ENCODE measurements at places on chromosomes 1 and 21.

DNA sequence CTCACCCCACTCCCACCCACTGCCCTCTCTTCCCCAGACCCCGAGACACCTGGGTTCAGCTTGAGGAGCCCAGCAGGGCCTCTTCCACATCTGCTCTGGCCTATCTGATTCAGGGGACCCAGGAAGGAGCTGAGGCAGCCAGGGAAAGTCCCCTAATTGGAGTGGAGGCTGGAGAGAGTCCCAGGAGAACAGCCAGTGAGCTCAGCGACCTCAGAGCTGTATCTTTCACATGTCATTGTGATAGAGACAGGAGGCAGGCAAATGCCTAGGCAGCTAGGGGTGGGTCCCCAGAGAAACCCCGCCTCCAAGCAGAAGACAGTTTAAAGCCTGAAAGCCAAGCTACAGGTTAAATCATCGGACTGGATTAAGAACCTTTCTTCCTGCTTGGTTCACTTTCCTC lies 122.7 kb downstream of the MATN1 start:
- DNase-seq: no peak

DNA sequence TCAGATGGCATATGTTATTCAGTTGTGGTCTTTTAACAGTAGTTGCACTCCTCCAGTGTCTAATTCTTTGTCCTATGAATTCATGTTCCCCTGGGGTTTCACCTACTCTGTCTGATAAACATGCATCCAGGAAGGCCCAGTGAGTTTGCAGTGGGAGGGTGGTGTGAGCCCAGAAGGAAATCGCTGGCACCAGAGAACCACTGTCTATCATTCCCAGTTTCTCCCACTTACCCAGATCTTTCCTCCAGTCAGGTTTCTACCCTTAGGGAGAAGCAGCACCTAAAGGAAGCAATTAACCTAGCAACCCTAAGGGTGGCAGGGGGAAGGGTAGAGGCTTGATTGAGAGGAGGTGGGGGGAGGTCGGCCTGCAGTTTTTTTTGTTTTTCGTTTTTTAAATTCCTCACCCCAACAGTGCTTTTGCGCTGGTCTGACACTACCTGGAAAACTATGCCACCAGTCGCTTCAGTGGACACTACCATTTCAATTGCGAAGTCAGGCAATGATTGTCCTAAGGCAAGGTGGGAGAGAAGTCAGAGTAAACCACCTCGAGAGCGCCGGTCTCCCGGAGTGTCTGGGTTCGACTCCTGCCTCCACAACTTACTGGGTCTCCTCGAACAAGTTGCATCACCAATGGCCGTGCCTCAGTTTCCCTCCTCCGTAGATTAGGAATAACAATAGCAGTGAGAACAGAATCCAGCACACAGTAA lies 766 bp upstream of the SLC44A3 start:
- DNase-seq: no peak

GRCh38 chr1:65265651-65266351 lies 43.5 kb upstream of the DNAJC6 start:
- DNase-seq: peak; percentile 66

DNA sequence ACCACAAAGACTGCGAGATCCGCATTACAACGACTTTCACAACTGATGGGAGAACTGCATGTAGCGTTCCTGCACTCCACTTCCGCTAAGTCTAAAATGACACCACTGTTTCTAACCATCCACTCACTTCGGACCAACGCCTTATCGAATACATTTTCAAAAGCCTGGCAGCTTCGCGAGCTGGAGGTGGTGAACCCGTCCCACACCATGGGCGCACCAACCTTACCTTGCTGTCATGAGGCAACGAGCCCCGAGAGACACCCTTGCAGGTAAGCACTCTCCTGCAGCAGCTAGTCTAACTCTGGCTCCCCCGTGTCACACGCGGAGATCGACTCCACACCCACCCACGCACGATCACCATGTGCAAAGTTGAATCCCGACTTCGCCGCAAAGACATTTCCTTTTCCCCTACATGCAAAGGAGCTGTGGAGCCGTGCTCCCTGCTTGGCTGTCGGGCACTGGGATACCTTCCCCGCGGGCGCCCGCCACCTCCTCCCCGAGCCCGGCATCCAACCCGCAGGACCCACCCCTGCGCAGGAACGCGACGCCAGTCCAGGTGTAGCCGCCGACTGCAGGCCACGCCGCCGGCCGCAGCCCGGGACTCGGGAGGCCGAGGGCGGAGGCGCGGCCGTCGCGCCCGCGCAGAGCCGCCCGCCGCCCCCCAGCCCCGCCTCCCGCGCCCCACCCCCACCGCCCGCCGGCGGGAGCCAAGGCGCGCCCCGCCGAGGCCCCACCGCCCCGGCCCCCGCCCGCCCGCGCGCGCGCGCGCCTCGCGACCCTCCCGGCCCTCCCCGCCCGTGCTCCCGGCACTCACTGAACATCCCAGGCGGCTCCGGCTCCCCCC lies 629 bp downstream of the TAF5L start:
- peak; percentile 52 for DNase-seq

DNA sequence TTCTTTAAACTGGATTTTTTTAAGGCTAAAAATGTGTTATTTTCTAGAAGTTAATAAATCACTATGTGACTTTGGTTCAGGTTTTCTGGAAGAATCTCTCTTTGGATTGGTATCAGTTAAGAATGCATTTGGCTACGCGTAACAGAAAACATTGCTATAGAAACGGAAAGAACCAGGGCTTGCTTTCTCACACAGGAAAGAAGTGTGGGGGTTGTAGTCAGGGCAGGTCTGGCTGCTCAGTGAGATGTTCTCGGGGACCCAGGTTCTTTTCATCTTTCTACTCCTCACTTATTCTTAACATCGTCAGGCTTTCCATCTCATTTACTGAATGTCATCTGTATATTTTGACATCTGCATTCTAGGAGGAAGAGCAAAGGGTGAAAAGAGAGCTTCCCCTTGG lies 191.4 kb downstream of the ZBTB18 start:
- no peak for DNase-seq

DNA sequence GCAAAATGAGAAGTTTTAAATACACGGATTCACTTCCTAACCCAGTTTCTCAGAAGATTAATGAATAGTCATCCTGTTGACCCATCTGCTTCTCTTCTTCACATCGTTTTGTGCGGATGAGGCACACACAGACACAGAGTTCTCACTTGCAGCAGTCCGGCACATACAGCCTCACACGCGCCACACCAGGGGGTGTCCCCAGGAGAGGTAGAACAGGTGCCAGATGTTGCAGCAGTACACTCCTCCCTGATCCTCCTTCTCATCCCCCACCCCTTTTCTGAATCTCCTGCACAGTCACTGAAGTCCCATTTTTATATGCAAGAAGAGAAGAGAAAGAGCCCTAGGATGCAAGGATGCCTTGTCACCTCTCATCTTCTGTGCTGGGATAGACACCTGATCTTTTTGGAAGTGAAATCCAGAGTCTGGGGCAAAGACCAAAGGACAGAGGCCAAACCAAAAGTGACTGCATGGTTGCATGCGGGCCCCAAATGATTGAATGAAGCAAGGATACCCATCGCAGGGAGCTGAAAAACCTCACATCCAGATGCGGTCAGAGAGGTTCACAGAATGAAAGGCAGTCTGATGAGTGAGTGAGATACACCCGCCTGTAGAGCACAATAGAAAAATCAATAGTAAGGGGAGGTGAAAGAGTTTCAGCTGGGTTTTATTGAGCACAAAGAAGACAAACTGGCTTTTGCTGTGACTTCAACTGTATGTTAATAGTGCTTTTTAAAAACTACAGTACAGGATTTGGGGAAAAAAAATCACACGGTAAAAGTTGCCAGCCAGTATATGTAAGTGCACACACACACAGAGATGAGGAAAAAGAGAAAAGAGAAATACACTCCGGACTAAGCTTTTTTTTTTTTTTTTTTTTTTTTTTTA lies 28.9 kb downstream of the PBX1 start:
- no peak for DNase-seq

GRCh38 chr1:110136911-110137310 lies 13.4 kb upstream of the SLC6A17 start:
- DNase-seq: peak; percentile 88

- no peak for DNase-seq
Measured at GRCh38 chr1:51491166-51491981, 27.7 kb downstream of the EPS15 start.

Data from NCI-H2081 (cell line).